ENCODE measurements at places on chromosomes 7 and 10.

- DNase-seq: peak; percentile 50
Measured at GRCh38 chr7:82810558-82811259, 352.0 kb downstream of the PCLO start.

DNA sequence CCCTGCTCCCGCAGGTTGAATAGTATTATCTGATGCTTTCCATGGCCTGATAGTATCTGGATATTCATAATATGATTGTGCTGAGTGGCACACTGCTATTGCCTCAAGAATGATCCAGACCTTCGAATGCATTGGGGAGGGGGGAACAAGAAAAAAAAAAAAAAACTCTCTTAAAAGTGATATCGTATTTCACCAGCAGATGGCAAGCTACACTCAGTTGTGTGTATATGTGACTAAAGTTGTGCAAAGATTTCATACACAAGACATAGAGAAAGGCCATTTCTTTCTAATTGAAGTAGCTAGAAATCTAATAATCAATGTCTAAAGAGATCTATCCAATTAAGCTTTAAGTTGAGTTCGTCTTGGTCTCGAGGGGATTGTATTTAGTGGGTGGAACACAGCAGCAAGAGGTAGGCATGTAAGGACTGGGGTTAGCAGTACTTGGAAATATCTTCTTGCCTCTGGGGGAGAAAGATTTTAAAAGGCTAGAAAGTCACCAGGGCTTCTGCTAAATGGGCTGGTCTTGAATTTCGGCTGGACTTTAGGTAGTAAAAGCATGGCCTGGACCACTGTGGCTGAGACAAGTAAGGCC, 15.3 kb downstream of the SFRP4 start:
- DNase-seq: no peak

DNA sequence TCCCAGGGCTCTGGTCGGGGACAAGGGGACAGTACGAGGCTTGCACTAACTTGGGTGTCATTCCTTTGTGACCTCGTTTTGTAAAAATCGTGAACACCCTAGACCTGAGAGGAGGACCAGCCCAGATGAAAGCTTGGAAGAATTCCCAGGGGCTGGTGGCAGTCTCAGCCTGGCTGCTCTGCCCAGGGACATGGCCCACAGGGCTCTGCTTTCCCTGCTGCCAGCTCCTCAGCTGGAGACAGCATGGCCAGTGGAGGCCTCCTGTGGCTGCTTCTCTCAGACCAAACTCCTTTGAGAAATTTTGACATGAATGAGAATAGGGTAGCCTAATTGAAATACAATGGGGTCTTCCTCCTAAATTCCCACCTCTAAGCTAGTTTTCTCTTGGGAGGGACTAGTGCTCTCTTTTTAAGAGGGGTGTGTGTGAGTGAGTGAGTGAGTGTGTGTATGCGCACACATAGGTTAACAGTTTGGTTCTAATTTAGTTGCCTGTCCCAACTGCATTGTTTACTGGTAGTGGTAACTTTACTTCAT, 140.3 kb upstream of the EFCAB10 start:
- no peak for DNase-seq

GRCh38 chr10:133405272-133405671, 11.3 kb downstream of the MTG1 start:
- DNase-seq: peak; percentile 21

GRCh38 chr7:147276783-147277370, 1160.3 kb downstream of the CNTNAP2 start:
- no peak for DNase-seq

DNA sequence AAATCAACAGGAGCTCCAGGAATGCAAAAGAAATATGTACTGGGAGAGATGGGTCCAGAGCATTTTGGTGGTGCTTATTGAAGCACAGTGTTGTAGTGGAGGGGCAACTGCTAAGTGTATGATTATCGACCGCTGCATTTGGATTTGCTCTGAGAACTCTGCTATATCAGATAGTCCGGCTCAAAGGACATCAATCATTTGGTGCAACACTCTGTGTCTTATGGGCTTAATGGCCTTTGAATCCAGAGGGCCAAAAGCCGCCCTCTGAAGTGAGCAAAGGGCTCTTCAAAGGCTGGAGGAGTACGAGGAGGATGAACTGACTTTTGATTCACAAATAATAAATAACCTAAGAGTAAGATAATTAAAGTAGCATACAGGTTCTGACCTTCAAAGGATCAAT, 9.4 kb upstream of the IKZF1 start:
- DNase-seq: no peak

DNA sequence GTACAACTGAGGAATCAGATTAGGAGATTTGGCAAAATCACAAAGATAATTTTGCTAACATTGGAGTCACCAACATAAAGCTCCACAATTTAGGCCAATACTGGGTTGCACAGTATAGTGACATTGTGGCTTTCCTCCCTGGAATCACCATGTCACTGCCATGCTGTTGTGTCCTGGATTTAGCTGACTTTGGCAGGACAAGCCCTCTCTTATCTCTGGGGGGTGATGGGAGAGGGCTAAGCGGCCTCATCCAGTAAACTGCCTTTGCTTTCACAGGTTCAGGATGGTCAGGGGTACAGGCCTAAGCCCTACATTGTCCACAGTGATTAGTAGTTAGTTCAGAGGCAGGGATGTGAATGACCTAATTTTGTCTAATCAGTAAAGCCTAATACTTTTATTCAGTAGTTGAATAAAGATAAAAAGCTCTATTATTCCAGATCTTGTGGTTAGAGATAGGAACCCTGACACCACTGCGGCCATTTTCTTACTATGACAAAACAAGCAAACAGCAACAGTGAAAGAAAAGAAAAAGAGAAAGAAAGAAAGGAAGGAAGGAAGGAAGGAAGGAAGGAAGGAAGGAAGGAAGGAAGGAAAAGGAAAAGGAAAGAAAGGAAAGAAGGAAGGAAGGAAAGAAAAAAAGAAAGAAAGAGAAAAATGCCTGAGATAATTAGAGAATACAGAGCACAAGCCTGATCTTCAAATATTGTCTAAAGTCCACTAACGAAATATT, 140.1 kb downstream of the ETV1 start:
- DNase-seq: no peak

DNA sequence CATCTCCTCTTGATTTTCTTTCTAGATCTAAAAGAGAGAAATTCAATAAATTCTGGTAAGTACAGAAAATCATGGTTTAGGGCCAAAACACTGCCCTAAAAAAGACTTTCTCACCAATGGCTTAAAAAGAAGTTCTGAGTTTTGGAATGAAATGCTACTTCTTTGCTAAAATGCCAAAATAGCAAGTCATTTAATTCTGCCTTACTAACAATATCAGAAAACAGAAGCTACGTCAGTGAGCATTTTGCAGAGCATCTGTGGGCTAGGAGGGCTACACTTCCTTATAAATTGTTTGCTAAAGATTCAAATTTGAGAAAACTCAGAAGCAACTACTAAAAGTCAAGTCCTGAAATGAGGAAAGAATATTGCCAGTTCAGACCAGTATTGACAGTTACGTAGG, 560.8 kb upstream of the CELF2 start:
- DNase-seq: no peak

GRCh38 chr7:6284055-6284400, 11.6 kb upstream of the CYTH3 start:
- peak; percentile 51 for DNase-seq

DNA sequence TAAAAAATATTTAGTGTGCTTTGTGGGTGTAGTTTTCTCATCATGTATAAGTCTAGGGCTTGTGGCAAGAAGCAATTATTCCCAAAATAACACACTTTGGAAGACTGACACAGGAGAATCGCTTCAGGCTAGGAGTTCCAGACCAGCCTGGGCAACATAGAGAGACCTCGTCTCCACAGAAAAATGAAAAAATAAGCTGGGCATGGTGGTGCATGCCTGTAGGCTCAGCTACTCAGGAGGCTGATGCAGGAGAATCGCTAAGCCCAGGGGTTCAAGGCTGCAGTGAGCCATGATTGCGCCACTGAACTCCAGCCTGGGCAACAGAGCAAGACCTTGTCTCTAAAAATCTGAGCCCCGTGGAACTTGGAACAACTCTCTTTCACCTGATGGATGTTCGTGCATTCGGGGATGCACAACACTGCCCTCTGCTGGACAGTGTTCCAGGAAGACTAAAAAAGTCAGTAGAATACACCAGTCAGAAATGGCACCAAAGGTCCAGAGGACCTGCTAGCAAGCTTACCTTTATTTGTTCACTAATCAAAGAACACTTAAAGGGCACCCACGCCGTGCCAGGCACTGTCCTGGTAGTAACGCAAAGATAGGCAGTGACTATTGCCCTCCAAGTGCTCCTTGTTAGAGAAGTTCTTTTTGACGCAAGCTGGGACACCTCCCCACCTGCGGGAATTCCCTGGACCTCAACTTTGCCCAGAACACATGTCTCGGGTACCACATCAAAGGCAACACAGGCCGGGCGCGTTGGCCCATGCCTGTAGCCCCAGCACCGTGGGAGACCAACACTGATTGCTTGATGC, 81.9 kb upstream of the CALN1 start:
- peak; percentile 8 for DNase-seq

DNA sequence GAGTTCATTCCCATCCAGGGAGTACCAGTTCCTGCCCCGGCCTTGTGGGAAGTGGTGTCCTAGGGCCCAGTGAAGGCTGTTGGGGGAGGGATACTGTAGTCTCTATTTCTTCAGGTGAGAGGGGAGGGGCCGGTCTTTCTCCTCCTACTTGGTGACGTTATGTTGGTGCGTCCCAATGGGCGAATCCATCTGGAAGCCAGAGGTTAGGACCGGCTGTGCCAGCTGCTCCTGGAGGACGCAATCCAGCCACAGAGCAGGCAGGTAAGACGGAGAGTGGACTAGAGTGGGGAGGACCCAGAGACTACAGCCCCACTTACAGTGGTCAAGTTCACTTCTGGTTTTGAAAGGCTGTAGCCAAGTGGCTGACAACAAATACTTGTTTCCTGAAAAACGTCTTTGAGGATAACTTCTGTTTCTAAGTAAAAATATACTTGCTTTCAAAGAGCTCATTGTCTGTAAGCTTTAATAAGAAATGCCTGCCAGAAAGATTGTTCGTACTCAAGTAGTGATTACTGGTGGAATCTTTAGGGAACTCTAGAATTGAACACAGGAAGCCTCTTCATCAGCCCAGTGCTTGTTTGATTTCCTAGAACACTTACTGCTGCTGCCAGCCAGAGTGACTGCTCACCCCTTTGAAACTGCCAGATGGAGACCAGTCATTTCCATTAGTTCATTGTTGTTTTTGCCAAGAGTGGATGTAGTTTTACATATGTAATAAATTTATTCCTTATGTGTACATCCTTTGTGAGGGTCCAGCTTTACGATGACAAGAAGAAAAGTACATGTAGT, 25.4 kb downstream of the RBM33 start:
- no peak for DNase-seq

DNA sequence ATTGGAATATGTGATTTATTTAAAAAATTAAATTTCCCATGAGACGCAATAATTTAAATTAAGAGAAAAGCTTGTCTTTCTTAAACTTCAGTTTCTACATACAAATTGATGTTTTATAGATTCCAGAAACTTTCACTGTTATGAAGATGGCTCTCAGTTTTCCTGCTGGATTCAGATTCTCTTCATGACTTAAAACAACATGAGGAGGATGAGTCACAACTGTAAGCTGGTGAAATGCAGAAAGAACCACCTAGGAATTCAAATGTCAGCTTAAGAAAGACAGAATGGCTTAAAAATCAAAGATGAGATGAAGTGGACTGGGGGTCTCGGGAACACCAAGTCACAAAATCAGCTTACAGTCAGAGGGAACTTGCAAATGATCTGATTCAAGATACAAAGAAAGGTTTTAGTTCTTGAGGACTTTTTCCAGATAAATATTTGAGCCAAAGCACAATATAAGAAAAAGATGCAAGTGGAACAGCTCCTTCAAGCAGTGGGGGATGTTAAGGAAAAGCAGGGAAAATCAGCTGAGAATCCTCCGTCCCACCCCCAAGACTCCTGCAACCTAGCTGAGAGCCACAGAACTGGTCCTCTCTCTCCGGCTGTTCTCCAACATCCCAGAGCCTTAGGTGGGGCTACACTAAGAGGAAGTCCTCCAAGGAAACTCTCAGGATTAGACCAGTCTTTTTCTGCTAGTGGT, 279.8 kb downstream of the KCNMA1 start:
- DNase-seq: peak; percentile 69

DNA sequence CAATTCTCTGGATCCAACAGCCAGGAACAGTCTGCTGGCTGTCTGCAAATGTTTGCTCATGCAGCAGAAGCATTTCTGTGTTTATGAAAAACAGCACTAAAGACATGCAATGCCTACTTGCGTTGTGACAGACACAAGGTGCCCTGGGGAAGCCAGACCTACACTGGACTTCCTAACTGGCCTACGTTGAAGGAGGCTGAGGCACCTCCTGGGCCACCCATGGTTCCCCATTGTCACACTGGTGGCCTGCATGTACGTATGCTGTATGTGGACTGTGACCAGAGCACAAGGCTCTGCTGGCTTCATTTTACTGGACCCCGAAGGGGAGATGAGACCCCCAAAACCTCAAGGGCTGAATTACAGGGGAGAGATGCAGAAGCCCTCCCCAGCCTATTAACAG, 27.7 kb downstream of the PSAP start:
- no peak for DNase-seq

DNA sequence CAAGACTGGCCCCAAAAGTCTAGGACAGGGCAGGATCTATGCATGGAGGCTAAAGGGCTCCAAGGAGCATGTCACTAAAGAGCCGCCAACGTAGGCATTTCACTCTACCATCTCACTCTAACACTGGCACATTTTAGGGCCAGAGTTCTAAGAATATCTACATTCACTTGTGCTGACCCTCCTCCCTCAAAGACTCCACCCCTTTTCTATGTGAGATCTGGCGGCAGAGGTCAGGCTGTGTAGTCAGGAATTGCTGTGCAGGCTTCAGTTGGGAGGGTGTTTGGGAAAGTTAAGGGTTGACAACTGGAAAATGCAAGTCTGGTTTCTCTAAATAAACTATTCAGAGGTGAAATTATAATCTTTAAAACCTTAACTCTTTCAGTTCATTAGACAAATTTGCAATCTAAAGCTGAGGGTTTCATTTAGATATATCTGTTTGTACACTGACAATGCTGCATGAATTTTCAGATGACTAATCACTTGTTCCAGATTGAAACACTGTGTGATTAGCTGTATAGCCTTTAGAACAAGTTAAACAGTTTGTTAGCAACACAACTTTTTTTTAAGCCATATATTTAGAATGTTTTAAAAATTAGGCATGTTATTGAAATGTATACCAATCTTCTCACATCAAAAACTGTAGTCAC, 18.2 kb downstream of the LMOD2 start:
- no peak for DNase-seq

DNA sequence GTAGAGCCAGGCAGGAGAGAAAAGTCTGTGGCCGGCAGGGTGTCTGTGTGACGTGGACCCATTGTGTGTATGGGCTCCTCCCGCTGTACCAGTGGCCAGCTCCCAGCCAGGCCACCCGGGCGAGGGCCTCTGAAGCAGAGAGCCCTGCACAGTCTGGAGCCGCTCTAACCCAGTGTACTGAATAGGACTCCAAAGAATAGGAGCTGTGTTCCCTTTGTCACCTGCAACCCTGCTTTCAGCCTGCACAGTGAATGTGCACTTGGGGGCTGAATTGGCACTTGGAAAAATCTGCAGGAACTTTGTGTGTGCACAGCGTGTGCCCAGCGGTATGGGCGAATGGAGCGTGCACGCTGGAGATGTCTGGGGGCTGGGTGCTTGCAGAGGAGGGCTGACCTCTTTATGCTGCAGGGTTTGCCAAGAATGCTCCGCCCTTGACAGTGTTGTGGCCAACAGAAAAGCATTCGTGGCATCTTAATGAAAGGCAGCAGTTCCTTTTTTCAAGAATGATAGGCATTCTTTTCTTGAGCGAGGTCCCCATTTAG, 216.2 kb downstream of the AUTS2 start:
- DNase-seq: no peak

Data from amniotic epithelial cell (primary cell).